ENCODE measurements at places on chromosomes 3 and 15.

GRCh38 chr3:61381745-61382392 lies 130.6 kb upstream of the FHIT start:
- peak; percentile 3 for DNase-seq

GRCh38 chr15:76954744-76955143 lies 23.2 kb downstream of the RCN2 start:
- no peak for DNase-seq

GRCh38 chr3:188664795-188665194 lies 507.0 kb upstream of the TPRG1 start:
- DNase-seq: no peak

DNA sequence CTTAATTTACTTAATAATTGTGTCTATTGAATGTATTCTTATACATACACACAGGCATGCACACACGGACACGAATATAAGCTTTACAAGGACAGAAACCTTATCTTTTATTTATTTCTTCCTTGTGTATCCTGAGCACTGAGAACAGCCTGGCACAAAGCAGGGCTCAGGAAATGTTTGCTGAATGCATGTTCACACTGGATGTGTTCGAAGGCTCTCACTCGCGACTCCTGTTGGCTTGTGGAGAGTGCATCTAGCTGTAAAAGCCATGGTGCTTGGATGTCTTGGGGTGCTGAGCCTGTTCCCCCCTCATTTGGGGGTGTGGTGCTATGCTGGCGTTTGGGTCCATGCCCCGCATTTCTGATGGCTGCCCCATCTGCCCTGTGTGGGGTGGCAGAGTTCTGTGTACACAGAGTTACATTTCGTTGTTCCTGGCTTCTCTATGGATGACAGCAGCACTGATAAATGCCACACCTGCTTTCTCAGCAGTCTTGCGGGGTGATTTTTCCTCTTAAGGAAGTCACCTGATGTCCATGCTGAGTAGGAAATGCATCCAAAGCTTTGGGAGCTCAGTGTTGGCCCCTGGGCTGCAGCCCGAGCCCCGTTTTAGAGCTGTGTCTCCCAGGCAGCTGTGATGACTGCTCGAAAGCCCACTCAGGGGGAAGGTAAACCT lies 148.5 kb downstream of the IGF1R start:
- no peak for DNase-seq

- peak; percentile 66 for DNase-seq
Measured at GRCh38 chr3:119690043-119690656, 12.7 kb upstream of the CFAP91 start.

DNA sequence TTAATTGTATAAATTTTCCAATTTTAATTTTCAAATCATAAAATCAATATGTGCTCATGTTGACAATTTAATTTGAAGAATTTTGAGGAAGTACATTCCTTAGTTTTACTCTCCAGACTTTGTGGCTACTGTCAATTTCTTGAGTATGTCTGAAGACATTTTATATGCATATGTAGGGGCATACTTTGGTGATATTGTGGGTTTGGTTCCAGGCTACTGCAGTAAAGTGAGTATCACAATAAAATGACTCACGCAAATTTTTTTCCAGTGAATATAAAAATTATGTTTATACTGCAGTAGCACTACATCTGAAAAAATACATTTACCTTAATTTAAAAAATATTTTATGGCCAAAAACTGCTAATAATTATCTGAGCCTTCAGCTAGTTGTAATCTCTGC lies 123.2 kb upstream of the PLCL2 start:
- peak; percentile 25 for DNase-seq

- DNase-seq: no peak
Measured at GRCh38 chr3:34155666-34156065, 357.2 kb downstream of the PDCD6IP start.

- DNase-seq: no peak
Measured at GRCh38 chr3:27666272-27666671, 55.9 kb downstream of the EOMES start.

GRCh38 chr3:189563853-189564563 lies 67.2 kb upstream of the TP63 start:
- peak; percentile 53 for DNase-seq

DNA sequence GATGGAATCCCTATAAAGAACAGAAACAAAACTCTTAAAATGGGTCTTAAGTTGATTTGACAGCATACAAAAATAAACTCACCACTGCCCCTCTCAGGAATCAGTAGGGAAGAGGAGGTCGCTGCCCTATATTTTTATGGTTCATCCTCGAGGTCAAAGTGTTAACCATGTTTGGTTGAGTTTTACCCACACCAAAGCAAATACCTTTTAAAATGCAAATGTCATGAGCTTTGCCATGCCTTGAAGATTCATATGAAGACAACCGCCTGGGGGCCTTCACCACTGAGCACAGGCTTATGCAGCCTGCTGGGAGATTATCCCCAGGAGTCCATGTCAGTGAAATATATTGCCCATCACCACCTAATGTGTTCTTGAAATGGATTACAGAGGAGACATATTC lies 66.1 kb downstream of the GLB1 start:
- DNase-seq: no peak

DNA sequence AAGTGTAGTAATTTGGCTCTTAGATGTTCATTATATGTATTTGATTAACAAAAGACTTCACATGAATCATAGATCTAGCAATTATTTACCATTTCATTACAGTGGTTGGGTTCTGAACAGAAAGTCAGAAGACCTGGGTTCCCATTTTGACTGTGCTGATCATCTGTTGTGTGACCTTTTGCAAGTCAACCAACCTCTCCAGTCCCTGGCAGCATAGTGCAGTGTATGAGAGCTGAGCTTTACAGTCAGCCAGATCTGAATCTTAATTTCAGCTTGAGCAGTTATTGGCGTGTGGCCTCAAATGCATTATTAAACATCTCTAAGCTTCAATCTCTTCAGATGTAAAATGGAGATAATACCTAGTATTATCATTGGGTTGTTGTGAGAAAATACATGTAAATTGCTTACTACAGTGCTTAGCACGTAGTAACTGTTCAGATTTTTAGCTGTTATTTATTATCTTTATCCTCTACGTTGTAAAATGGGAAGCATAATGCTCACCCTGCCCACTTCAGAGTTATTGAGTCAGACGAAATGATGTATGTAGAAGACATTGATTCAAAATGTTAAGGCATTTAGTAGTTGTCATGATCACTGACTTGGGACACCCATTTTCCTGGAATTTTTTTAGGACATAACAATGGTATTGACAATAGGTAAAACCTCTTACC lies 104.0 kb downstream of the KLHL25 start:
- DNase-seq: no peak

- DNase-seq: peak; percentile 84
Measured at GRCh38 chr3:42247576-42248027, 18.4 kb downstream of the CCK start.

DNA sequence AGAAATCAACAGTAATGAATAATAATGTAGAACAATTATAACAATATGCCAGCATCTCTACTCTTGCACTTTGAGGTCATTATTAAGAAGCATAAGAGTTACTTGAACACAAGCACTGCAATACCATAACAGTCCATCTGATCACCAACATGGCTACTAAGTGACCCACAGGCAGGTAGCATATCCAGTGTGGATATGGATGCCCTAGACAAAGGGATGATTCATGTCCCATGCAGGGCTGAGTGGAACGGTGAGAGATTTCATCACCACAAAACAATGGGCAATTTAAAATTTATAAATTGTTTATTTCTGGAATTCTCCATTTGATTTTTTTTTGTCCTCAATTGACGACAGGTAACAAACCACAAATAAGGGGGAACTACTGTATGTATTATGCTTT lies 107.7 kb upstream of the TSC22D2 start:
- peak; percentile 36 for DNase-seq

DNA sequence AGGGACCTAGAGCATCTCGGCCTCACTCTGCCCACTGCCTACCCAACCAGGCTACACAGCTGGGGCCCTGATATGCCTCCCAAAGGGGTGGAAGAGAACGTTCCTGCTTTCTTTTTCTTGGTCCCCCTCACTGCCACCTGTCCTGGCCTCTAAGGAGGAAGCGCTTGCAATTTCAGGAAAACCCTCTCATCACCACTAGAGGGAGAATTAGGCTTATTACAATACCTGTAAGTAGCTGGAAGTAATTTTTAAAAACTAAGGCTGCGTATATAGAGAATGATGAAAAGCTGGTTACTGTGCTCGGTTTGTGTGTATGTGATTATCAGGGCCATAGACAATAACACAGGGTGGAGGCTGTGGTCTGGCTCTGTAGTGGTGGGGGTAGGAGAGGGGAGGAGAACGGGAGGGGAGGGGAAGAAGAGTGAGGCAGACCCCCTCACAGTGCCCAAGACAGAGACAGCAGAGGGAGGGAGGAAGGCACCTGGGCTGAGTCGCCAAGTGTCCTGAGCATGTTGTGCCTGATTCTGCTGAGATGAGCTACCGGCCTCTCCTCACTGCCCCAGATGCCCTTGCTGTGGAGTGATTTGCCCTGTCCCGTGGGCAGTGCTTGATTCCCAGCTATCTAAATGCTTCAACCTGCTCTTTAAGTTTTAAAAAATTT lies 3.3 kb downstream of the GABRG3 start:
- DNase-seq: peak; percentile 4

GRCh38 chr3:53269888-53270880 lies 14.4 kb upstream of the TKT start:
- DNase-seq: peak; percentile 97

- no peak for DNase-seq
Measured at GRCh38 chr3:197519801-197520211, 36.0 kb downstream of the BDH1 start.

- peak; percentile 41 for DNase-seq
Measured at GRCh38 chr3:30657914-30658313, 51.5 kb downstream of the TGFBR2 start.

DNA sequence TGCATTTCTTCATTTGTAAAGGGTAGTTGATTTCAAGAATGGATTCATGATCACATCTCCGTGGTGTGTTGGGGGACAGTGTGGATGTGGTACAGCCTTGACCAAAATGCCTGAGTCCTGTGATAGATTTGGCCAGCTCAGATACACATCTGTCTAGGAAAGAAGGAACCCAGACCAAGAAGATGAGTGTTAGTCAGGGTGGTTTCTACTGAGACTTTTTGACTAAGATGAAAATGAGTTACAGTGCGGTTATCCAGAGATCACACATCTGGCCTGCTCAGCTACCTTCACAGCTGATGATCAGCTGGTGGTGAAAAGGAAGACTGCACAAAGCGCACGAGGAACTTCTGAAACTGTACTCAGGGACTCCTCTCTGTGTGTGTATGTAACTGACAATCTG lies 68.0 kb downstream of the FNDC3B start:
- DNase-seq: peak; percentile 35

DNA sequence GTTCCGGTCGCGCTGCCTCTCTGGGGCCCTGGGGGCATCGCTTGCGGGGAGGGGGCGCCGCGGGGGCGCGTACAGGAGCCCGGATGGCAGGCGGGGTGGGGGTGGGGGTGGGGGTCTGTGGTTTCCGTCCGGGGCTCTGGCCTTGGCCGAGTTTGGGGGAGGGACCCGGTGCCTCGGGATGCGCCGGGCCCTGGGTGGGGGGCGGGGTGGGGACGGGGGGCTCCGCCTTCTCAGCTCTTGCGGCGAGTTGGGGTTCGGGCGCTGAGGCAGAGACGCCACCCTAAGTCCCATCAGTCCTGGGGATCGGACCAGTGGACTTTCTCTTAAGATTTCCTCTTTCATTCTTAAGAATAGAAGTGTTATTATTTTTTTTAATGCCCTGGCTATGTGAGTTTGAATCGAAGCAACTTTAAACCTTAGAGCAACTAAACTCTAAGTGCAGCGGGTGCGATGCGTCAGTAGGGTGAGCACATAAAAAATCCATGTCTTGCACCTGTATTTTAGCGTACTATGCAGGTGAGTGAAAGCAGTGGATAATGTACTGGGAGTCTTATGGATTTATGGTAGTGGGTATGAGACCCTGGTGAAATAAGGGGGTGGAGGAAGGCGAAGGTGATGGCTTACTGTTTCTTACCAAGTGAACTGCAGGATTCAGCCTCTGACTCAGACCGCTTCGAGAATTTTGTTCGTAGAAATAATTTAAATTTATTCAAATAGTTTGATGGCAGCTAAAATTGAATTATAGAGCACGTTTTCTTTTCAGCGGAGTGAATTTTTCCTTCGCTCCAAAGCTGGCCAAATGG lies 762 bp downstream of the CTNNB1 start:
- DNase-seq: no peak

- no peak for DNase-seq
Measured at GRCh38 chr3:38421679-38422336, 31.9 kb upstream of the ACVR2B start.

- DNase-seq: peak; percentile 48
Measured at GRCh38 chr3:51384055-51384725, 901 bp upstream of the MANF start.
